ENCODE measurements at places on chromosomes 2 and 18.

DNA sequence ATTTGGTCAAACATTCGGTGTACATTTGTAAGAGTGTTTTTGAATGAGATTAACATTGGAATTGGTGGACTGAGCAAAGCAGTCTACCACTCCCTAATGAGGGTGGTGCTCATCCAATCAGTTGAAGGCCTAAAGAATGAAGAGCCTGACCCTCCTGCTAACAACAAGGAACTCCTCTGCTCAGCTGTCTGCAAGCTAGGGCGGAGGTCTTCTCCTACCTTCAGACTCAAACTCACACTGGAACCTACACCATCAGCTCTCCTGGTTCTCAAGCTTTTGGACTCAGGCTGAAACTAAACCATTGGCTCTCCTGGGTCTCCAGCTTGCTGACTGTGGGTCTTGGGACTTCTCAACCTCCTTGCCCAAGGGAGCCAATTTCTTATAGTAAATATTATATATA lies 55.5 kb upstream of the NPAS2 start:
- DNase-seq = no peak

GRCh38 chr2:197975931-197976519 lies 171.6 kb downstream of the PLCL1 start:
- DNase-seq = no peak

- DNase-seq = no peak
Measured at GRCh38 chr2:214577769-214578168, 166.9 kb downstream of the VWC2L start.

GRCh38 chr2:28618221-28619141 lies 122.6 kb downstream of the PLB1 start:
- DNase-seq = no peak

GRCh38 chr18:75290737-75291358 lies 80.3 kb downstream of the TSHZ1 start:
- no peak for DNase-seq

- no peak for DNase-seq
Measured at GRCh38 chr2:102660070-102660469, 40.7 kb downstream of the SLC9A2 start.

GRCh38 chr18:24293254-24293653 lies 104.4 kb downstream of the OSBPL1A start:
- DNase-seq = no peak

DNA sequence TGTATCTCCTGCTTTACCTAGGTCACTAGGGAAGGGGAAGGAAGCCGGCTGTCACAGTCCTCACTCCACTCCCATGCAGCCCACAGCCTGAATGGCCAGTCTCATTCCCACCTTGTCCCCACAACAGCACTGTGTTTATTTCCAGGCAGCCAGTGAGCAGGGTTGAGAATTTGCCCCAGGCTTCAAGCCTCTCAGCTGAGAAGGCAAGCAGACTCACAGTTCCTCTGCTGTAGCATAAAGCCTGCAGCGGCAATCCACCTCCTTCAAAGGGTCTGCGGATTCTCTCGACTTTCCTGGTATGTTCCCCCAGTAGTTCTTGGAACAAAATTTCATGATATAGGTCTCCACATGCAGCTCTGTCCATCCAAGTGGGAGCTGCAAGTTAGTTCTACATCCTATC lies 262.9 kb upstream of the GULP1 start:
- no peak for DNase-seq

- peak; percentile 54 for DNase-seq
Measured at GRCh38 chr18:69490813-69491212, 90.1 kb downstream of the DOK6 start.

GRCh38 chr2:183078163-183078463 lies 434 bp upstream of the DUSP19 start:
- no peak for DNase-seq

DNA sequence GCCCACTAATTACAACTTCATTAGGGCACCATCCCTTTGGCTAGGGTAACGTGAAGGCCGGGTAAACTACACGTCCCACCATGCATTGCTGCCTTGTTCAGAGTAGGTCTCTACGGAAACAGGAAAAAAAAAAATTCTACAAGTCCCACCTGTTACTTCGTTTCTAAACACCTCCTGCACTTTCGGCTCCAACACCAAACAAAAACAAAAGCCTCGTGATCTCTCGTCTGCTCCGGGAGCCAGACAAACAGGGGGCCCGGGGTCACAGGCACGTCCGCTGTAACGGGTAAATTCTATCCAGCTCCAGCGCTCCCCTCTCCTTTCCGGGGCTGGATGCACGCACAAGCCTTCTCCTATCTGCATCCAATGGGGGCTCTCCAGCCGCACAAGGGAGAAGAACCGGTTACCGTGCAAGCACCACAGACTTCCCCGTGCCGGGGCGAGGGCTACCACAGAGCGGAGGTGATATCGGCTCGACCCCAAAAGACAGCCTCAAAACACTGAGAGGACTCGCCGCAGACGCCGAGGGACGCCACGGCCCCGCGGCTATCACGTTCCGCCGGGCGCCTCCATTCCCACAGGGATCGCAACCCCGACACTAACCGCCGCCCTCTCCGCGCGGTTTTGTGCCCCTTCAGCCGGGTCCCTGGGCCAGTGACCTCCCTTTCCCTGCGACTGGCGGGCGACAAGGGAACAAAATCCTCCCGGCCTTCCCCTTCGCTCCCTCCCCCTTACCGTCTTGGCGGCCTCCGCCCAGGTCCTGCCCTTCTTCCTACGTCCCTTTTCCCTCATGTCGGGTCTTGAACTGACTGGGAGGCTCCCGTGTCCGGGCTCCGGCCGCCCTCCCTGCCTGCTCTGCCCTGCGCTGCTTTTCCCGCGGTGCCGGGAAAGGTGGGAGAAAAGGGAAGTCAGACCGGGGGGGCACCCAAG lies 591 bp downstream of the ASXL2 start:
- DNase-seq = peak; percentile 64

- peak; percentile 54 for DNase-seq
Measured at GRCh38 chr2:60519231-60519863, 34.1 kb downstream of the BCL11A start.

GRCh38 chr2:10285556-10286198 lies 17.0 kb upstream of the HPCAL1 start:
- DNase-seq = peak; percentile 83

DNA sequence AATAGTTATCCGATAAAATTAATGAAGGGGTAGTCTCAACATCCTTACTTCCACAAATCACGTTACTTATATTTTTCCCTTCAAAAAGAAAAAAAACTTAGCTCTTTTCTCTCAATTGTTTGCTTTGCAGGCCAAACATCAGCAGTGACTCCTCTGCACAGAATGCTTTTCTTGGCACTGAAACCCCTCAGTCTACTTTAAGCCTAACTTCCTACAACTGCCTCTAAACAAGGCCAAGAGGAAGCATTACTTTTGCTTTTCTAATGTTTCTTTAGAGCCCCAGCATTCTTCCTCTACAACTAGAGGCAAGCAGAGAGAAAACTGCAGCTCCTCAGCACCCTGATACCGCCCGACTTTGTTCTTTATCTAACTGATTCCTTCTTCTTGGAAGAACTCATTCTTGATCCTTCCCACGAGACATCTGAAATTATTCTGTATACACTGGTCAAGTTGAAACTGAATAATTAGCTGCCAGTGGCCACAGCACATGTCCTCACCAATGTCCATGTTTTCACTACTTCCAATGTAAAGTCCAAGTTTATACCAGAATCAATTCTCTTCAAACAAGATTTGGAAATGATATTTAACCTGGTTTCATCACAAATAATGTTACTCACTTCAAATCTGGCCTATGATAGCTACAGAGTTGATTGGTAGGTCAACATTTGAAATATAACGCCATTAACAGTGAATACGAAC lies 55.3 kb downstream of the DTNB start:
- DNase-seq = peak; percentile 83

DNA sequence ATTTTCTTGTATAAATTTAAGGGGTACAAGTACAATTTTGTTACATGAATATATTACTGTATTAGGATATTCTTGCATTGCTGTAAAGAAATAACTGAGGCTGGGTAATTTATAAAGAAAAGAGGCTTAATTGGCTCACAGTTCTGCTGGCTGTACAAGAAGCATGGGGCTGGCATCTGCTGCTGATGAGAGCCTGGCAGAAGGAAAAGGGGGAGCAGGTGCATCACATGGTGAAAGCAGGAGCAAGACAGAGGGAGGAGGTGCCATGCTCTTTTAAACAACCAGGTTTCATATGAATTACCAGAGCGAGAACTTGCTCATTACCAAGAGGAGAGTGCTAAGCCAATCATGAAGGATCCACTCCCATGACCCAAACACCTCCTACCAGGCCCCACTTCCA lies 399.5 kb upstream of the RAB6C start:
- DNase-seq = no peak

- no peak for DNase-seq
Measured at GRCh38 chr18:53458944-53459580, 765.4 kb downstream of the MBD2 start.

DNA sequence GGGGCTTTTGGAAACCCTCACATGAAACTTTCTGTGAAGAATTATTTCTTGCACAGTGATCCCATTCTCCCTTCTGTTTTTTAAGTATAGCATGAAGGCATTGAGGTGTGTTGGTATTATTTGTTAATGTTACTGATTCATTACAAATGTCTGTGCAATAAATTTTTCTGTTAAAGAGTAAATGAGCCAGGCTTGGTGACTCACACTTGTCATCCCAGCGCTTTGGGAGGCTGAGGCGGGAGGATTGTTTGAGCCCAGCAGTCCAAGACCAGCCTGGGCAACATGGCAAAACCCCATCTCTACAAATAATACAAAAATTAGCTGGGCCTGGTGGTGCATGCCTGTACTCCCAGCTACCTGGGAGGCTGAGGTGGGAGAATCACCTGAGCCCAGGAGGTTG lies 87.8 kb downstream of the KCTD18 start:
- DNase-seq = no peak

- DNase-seq = peak; percentile 40
Measured at GRCh38 chr2:44515416-44515815, 153.7 kb downstream of the CAMKMT start.

GRCh38 chr18:73408469-73408868 lies 540.7 kb upstream of the NETO1 start:
- DNase-seq = no peak

- DNase-seq = peak; percentile 26
Measured at GRCh38 chr2:45816272-45816671, 164.8 kb downstream of the PRKCE start.

DNA sequence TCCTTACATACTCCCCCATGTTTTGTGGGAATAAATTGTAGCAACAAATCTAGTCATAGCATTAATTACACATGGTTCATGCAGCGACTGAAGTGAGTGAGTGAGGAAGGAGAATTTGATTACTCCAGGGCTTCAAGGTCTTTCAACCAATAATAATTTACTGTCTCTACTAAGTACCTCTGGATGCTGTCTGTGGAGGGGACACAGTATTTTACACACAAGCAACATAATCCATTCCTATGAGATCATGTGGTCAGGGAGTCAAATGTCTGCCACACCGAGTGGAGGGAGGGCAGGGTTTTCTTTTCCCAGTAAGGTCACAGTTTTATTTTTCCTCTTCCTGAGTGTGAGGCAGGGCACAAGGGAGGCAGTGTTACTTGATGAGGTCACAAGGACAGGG lies 334.7 kb upstream of the CELF4 start:
- no peak for DNase-seq

DNA sequence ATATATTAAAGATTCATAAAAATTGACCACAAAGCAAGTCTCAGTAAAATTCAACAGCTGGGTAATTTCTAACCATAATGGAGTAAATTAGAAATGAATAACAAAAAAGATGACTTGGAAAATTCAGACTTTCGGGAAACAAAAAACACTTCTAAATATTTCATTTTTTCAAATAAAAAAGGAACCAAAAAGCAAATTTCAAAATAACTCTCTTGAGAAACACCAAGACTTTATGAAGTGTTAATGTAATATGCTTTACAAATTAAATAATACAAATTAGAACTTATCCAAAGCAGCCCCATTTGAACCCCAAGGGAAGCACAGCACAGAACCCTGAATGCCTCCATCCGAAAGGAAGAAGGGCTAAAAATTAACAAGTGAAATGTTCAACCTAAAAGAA lies 175.9 kb downstream of the HDAC4 start:
- DNase-seq = no peak

- peak; percentile 92 for DNase-seq
Measured at GRCh38 chr2:24920098-24920808, at the start of gene ADCY3. Gene ADCY3, minus strand, starts transcription at chr2:24920237. Its CDS starts 1,250 bp downstream, at chr2:24918987.

GRCh38 chr2:121309801-121310200 lies 24.8 kb upstream of the TFCP2L1 start:
- DNase-seq = no peak

DNA sequence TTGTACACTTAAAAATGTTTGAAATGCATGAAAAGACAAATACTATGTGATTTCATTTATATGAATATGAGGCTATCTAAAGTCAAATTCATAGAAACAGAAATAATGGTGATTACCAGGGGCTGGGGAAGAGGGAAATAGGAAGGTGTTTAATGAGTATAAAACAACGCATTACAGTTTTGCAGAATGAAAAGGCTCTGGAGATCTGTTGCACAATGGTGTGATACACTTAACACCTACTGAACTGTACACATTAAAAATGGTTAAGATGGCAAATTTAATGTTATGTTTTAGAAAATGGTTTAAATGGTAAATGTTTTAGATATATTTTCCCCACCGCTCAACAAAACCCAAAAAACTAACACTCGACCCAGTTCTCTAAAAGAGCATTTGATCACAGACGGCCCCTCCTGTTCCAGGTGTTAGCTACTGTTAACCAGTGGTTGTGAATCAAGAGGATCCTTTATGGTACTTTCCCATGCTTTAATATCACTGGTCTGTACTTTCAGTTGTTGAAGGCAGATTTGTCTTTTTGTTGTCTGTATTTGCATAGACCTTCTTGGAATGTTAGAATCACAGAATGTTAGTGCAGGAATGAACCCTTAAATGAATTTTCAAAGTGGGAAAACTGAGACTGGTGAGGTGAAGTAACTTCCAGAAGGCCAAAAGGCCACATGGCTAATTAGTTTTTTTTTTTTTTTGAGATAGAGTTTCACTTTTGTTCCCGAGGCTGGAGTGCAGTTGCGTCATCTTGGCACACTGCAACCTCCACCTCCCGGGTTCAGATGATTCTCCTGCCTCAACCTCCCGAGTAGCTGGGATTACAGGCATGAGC lies 10.2 kb downstream of the RAB10 start:
- DNase-seq = no peak

GRCh38 chr2:165629776-165630175 lies 160.3 kb downstream of the CSRNP3 start:
- no peak for DNase-seq

- peak; percentile 48 for DNase-seq
Measured at GRCh38 chr18:63603772-63604171, 16.6 kb downstream of the SERPINB13 start.

GRCh38 chr2:29841386-29842004 lies 79.9 kb downstream of the ALK start:
- peak; percentile 69 for DNase-seq

All from AG20443 (cell line).